Activated CD4-positive, alpha-beta T cell treated with anti-CD3 and anti-CD28 coated beads for 36 hours (primary cell): ENCODE measurements at places on chromosomes 11 and 22. TPM values are rescaled to one million over a fixed set of nuclear protein-coding genes. Genes with fewer than 3 reads are reported as not detected.

DNA sequence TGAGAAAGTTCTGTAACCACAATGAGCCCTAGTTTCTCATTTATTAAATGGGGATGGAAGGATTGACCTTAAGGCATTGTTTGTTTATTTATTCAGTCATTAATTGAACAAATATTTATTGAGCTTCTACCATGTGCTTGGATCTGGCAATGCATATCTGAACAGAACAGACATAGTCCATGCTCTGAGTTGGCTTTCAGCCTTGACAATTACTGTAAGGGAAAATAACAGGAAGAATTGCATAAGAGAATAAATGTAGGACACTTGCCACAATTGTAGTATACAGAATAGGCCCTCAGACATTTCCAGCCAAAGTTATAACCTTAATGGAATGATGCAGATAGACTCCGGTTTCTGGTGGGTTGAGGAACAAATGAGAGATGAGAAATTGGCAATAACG, 160.5 kb upstream of the TTC12 start:
- no peaks in the 10 kb centered on the region for H3K36me3 ChIP-seq
- H3K4me1 ChIP-seq, result no peaks in the 10 kb centered on the region
- no peak overlapping the region for H3K4me3 ChIP-seq
- no peak overlapping the region for H3K27ac ChIP-seq
- H3K27me3 ChIP-seq, result peaks cover 2% of the 10 kb centered on the region

DNA sequence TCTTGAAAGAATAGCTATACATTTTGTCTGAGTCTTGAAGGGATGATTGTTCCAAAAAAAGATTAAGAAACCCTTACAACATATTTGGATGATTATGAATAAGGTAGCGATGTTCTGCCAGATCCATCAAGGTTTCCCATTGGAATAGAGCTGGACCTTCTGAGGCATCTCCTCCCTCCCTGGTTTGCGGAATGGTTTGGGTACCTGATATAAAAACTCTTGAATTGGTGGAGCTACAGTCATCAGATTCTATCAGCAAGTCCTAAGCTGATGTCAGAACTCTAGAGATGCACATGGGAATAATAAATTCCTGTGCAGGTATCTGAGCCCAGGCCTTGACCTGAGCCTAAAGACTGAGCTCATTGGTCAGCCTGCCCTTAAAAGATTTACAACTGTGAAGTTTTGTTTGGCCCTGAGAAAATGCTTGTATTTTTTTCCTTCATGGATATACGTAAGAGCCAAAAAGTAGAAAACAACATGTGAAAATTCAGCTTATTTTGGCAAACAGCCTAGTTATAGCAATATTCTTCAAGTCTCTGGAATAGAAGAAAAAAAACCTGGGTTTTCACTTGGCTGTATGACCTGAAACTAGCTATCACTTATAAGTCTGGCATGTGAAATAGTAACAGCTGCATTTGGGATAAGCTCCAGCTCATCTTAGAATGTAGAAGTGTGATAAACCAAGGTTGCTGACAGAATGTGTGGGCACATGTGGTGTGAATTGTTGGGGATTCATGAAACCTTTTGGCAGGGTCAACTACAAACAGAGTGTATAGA, 265.7 kb upstream of the CTSC start:
- H3K36me3 ChIP-seq, result no peaks in the 10 kb centered on the region
- no peak overlapping the region for H3K4me3 ChIP-seq
- no peak overlapping the region for H3K27ac ChIP-seq
- H3K27me3 ChIP-seq, result no peaks in the 10 kb centered on the region
- H3K4me1 ChIP-seq, result peaks cover 3% of the 10 kb centered on the region

Gene FXYD2
- total RNA-seq, result 1.1 TPM

Gene IFITM5
- total RNA-seq, result not detected
